ENCODE measurements at places on chromosomes 5 and 9.

DNA sequence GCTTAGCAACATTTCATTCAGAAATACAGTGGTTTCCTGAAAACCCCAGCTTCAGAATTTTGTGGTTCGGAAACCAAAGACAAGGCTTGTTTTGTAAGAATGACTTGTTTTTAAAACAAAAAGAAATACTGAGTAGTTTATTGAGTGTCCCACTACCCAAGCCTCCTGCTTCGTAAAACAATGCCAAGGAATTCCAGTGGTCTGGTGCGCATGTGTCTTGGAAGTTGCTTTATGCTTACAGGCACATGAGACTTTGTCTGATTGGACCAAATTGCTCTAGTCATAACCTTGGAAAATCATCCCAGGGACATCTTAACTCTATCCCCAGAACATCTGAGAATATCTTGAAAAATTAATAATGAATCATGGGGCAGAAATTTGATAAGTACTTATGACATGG, 77.1 kb upstream of the FST start:
- DNase-seq = no peak

DNA sequence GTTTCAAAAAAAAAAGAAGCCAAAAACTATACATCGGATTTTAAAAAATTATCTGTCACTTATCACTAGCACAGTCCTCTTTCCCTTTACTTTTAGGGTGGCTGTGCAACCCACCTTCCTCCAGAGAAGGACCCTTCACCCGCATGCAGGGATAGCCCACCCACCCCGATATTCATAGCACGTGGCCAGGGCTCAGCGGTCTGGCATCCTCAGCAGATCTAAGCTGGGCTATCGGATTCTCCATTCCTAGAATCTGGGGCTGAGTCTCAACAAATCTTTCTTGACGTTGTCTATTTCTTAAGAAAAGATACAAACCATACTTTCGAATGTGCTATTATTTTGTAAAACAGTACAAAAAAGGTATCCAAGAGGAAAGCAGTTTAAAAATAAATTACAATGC, 70.9 kb downstream of the MYO10 start:
- no peak for DNase-seq

DNA sequence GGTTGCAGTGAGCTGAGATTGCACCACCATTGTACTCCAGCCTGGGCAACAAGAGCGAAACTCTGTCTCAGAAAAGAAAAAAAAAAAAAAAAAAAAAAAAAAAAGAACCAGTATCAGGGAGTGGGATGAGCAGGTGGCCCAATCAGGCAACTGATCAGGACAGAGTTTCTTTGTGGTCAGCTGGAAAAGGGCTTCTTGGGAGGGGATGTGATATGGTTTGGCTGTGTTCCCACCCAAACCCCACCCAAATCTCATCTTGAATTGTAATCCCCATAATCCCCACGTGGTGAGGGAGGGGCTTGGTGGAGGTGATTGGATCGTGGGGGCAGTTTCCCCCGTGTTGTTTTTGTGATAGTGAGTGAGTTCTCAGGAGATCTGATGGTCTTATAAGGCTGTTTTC, 4.7 kb upstream of the GCNT1 start:
- no peak for DNase-seq

DNA sequence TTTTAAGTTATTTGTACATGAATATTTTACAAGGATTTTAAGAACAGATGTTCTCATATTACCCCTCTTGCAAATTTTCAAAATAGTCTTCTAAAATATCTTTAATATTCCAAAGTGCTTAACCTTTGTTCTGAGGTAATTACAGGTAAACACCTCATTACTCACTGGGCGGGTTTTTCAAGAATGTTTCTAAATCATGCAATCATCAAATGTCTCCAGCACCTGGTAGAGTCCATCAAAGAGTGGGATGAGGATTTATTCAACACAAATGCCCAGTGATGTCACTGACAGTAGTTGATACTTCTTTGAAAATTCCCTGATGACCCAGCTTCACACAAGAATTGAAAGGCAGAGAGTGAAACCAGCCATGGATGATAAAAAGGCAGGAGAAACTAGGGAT, 114.4 kb downstream of the SEC61B start:
- no peak for DNase-seq

DNA sequence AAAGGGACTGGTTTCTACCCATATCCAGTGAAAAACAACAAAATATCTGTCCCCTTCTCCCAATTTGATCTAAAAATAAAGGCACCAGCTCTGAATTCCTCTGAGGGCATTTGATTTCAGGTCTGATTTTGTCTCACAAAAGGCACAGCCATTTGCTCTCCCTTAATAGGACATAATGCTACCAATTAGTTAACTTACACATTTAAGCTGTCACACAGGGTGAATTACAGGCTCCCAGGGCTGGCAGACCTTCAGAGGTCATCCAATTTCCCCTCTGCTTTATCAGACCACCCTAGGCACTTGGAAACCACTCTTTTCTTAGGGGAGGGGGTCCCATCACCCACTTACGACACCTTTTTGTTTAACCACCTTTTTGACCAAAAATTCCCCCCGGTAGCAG, 319.9 kb downstream of the SPOCK1 start:
- DNase-seq = no peak

DNA sequence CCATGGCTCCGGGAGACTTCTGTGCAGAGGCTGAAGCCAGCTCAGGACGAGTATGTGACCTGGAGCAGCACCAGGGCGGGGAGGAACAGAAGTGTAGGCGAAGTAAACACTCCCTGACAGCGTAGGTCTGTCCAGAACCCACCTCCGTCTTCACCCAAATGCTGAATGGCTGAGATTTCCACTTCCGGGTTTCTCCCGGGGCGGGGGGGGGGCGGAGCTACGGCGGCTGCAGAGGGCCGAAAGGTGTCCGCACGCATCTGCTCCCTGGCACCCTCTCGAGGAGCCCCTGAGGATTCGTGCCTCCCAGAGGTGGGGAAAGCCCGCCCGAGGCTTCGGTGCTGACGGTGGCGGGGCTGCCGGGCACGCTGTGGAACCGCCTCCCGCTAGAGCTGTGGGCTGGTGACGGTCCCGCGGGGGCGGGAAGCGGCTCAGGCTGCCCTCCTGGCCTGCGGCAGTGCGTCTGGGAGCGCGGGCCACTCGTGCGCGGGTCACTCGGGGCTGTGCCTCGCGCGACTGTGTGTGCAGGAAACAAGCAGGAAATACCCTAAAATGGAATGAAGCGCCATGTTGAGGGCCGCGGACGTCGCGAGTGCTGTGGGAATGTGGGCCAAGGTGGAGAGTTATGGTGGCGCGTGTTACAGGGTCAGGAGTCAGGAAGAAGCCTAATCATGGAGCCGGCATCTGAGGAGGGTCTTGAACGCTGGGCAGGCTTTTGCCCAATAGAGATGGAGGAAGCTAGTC, 1425.4 kb downstream of the FOXD4L5 start:
- peak; percentile 83 for DNase-seq

GRCh38 chr9:33924978-33925797, 108.2 kb downstream of the UBE2R2 start:
- DNase-seq = peak; percentile 62

DNA sequence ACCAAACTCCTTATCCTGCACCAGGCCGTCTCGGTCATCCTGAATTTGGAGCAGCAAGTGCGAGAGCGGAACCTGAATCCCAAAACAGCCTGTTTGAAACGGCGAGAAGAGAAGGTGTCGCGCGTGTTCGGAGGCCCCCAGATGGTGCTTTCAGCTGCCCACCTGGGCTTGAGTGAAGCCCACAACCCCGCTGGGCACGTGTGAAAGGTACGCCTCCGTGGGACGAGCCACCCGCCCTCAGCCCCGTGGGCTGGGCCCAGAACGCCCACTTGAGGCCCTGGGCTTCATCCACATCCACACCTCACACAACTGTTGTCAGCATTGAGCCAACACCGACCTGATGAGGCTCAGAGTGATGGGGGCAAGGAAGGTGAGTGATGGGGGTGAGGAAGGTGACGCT, 72.8 kb downstream of the INSL6 start:
- no peak for DNase-seq

- DNase-seq = no peak
These were observed 5.6 kb downstream of the OTULINL start for GRCh38 chr5:14587150-14587549.

DNA sequence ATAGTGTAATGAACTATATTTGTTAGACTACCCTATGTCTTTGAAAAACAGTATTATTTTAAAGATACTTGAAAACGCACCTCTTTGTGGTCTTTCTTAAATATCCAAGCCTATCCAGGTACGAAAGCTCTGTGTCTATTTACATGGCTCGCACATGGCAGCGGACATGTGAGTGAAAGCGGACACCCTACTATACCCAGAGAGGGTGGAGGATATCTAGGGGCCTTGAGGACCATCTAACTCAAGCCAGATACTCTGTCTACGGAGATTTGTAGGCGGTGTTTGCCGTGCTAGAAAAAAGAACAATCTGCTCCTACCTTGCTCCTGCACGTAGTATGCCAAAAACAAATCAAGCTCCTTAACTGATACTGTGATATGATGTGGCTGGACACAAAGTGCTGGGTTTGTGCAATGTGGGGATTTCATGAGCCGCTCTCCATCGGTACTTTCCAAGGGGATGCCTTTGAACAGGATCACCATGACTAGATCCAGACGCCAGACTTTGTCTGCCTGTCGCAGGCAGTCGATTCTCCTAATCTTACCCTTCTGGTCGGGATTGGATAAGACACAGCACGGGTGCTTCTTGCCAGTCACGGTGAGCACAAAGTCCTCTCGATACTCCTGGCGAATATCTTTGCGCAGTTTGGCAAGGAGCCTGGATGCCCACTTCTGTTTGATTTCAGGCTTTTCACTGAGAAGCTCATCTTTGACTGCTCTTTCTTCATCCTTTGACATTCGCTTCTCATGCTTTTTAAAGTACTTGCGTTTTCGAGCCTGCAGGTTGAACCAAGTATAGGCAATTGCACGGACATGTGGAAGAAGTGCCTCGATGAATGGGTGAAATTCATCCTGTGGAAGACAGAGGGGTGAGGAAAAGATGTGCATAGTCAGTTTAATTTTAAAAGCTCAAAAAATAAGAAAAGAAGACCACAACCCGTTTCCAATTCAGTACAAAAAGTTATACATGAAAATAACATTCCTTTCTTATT, 7.0 kb downstream of the NFIB start:
- DNase-seq = no peak

- peak; percentile 62 for DNase-seq
These were observed 73.6 kb upstream of the ZNF622 start for GRCh38 chr5:16539169-16539666.

DNA sequence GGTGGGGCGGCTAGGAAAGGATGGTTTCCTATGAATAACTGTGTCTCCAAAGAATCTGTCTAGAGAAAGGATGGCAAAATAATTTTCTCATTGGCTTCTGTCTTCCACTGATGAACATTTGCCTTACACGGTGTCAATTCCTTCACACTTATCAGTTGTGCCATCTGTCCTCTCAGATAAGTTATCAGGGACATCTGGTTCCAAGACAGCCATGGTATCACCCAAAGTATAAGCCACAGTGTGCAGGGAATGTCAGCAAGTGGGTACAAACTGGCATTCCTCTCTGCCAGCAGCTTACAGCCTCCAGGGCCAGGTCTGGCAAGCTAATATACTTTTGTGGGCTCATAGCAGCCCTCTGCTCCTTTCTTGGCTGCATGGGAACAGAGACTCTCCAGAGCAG, 1092.0 kb downstream of the EFNA5 start:
- DNase-seq = no peak

DNA sequence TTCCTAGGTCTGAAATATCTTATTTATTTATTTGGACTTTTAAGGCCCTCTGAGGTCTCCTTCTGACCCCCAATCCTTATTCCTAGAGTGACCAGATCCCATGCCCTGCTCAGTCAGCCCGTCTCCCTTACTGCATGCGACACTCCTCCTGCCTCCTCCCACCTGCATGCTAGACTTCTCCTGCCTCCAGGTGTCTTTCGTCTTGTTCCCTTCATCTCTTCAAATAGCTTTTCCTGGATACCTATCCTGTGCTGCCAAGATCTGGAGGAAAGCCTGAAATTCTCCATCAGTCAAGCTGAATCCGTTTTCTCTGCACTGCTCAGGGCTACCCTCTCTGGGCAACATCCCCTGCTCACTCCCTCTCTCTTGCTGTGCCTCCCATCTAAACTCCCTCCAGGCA, 81.0 kb downstream of the PRDM6 start:
- no peak for DNase-seq

GRCh38 chr9:89676281-89676680, 71.5 kb downstream of the GADD45G start:
- no peak for DNase-seq

- DNase-seq = no peak
These were observed 19.7 kb upstream of the F2R start for GRCh38 chr5:76696251-76696650.

- no peak for DNase-seq
These were observed 84.8 kb downstream of the MVB12B start for GRCh38 chr9:126411225-126411947.

DNA sequence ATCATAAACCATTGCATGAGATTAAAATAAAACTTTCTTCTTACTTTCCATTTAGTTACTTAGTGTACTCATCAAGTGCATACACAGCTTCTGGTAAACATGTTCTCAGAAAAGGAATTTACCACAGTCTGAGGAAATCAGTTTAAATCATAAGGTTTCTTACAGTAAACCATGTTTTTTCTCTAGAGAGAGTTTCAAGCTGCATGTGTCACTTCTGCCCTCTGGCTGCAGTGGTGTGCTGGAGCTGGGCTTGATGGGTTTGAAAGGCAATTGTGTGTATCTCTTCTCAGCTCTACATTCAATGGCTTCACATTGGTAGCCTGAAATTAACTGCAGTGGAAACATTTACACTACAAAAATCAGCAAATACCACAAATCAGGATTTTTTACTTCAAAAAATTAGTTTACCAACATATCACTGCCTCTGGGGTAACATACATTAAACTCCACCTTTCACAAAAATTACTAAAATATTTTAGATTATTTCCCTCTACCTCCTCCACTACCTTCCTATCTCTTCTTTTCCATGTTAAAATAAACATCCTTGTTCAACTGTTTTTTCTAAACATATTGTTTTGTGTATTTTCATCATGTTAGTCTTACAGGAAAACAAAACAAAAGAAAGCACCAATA, 414.3 kb downstream of the ANXA1 start:
- DNase-seq = peak; percentile 26

DNA sequence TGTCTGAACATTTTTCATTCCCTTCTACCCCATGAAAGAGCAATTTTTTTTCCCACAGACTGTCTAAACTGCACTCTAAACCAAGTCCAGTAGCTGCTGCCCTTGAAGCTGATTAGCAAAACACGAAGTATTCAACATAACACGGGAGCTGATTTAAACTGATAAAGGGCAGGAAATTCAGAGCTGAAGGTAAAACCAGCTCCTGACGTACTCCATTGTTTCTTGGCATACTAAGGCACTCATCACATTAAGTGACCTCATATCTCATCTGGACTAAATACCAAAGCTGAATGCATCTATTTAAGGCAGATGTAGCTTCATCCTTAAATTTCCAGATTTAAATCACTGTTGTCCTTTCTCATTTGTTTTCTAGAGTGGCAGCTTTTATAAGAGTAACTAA, 12.0 kb downstream of the GDF9 start:
- no peak for DNase-seq

DNA sequence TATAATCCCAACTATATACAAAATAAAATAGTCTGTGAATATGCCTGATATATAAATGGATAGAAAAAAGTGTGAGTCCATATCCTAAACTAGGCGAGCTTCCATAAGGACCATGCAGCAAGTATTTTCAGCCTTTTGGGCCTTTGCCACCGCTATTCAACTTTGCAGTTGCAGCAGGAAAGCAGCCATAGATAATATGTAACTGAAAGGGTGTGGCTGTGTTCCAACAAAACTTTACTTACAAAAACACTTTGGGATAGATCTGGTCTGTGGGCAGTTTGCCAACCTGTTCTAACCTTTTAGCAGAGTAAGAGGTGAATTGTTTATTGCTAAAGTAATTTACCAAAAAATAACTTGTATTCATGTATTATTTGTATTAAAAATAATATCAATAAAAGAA, 127.8 kb upstream of the GPR151 start:
- DNase-seq = no peak

- no peak for DNase-seq
These were observed 401.2 kb downstream of the IRX1 start for GRCh38 chr5:3996707-3997336.
